GM10248 (cell line): ENCODE measurements at places on chromosomes 7 and 10.

DNA sequence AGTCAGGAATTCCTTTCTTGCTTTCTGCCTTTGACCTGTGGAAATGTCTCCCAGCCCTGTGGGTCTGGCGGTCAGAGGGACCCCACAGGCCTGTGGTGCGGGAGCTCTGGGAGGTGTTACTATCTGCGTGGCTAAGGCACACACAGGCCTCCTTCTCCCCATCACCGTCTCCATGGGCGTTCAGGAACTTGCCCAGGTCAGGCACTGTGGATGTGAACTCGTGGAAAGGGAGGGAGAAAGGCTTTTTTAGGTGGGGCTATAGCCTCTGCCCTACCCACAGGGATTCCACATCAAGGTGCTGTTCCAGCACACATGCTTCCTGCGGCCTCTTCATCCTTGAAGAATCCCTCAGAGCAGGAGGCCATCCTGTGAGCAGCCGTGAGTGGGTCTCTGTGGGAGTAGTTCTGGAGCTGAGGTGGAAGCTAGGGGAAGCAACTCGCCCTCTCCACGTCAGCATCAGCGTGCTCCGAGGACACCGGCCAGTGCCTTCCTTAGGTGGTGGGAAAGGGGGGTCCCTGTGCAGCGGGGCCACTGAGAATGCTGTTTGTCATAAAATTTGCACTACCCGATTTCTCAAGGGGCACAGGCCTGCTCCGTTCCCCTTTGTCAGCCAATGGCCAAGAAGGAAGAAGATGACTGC, 7.5 kb upstream of the ATP6V0E2 start:
- DNase-seq, result no peak

DNA sequence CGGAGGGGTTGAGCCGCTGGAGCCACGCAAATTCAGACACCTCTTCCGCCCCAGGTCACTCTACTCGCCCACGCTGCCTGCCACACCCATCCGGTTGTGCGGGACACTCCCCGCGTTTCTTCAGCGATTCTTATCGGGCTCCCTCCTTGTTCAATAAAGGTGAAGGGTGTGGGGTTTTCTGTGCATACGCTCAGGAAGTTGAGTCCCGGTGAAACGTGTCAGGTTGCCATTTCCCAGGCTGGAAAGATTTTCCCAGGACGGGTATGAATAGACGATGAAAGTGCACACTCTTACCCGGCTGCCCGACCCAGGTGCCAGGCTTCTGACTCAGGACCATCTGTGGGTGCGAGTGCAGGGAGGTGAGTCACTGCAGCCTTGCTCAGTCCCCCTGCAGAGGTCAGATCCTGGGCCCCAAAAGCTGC, 22.0 kb downstream of the KLF6 start:
- DNase-seq, result no peak

DNA sequence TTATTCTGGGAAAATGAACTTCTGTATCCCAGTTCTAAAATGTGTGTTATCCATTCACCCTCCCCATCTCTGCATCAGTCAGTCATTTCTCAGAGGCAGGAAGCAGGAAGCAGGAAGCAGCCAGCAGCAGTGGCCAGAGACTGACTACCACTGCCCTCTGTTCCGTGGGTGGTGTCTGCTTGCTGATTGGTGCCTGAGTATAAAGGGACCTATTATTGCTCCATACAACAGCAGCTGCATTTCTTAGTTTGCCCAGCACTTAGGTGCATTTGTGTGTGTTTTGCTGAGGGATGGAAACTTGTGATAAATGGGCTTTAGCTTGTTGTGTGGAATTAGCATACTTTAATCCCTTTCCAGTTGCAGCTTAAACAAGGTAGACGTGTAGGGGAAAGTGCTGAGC, 582.2 kb downstream of the SORCS1 start:
- DNase-seq, result no peak

DNA sequence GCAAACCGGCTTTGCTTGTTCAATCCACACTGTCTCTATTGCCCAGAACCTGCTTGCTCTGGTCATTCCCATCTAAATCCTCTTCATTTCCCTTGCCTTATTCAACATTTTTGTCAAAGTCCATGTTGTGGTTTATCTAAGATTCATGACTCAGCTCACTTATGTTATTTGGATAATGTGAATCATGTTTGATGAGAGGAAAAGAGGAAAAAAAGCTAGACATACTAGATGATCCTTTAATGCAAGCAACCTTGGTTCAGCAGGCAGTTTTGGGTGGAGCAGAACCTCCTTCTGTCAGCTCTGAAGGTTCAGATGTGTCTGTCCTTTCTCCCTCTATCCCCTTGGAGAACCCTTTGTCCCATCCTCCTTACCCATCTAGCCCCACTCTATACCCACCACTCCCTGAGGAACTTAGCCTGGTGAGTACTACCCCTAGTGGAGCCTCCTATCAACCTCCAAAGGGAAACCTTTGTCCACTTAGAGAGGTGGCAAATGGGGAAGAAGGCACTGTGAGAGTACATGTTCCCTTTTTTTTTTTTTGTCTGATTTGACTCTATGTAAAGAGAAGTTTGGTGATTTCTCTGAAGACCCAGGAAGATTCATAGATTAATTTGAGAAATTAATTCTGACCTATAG, 2.1 kb upstream of the SAMD9L start:
- DNase-seq, result no peak

- peak; percentile 47 for DNase-seq
These were observed 1.7 kb upstream of the SPACDR start for GRCh38 chr7:100465702-100466311.

DNA sequence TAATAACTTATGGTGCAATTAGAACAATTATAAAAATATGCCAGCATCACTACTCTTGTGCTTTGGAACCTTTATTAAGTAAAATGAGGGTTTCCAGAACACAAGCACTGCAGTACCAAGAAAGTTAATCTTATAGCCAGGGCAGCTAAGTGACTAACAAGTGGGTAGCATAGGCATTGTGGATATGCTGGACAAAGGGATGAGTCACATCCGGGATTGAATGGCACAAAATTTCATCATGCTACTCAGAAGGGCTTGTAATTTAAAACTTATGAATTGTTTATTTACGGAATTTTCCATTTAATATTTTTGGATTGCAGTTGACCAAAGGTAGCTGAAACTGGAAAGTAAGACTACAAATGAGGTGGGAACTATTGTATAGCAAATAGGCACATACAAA, 250.6 kb downstream of the C7orf25 start:
- no peak for DNase-seq

GRCh38 chr10:127300868-127301321, 104.5 kb upstream of the INSYN2A start:
- DNase-seq, result no peak

GRCh38 chr7:66528652-66529051, 100.0 kb upstream of the KCTD7 start:
- DNase-seq, result no peak

GRCh38 chr7:144027974-144028373, 20.8 kb upstream of the OR2A5 start:
- DNase-seq, result no peak

DNA sequence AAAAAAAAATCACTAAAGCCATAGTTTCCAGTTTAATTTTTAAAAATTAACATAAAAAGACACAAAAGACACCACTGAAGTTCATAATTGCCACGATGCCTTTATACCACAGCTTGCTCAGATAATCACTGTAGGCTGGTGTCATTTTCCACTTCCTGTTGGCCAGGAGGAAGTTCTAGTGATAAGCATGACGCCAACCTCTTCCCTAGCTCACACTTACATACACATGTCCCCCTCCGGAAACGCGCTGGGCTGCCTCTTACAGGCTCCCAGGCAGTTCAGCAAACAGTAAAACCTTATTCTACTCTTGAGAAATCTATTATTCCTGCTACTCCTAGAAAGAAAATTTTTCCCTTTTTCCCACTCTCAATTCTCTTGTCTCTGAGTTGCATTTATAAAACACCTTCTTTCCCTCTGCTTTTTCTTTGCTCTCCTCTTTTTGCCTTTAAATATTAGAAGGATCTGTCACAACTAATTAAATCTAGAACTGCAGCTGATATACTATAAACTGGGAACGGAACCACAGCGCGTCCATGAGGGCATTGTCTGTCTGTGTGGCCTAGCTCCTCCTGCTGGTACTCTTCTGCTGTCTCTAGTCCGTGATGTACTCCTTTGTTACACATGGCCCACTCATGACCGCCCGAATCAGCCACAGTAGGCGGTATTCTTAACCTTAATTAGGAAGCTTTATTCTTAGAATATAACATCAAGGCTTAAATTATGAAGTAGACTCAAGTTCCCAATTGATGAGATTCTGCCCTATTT, 664.9 kb downstream of the CNTNAP2 start:
- no peak for DNase-seq

- DNase-seq, result peak; percentile 62
These were observed at the start of gene AEBP1 for GRCh38 chr7:44103923-44104859. Gene AEBP1 (plus strand): TSS chr7:44104345. CDS start chr7:44104666, 321 bp downstream.

DNA sequence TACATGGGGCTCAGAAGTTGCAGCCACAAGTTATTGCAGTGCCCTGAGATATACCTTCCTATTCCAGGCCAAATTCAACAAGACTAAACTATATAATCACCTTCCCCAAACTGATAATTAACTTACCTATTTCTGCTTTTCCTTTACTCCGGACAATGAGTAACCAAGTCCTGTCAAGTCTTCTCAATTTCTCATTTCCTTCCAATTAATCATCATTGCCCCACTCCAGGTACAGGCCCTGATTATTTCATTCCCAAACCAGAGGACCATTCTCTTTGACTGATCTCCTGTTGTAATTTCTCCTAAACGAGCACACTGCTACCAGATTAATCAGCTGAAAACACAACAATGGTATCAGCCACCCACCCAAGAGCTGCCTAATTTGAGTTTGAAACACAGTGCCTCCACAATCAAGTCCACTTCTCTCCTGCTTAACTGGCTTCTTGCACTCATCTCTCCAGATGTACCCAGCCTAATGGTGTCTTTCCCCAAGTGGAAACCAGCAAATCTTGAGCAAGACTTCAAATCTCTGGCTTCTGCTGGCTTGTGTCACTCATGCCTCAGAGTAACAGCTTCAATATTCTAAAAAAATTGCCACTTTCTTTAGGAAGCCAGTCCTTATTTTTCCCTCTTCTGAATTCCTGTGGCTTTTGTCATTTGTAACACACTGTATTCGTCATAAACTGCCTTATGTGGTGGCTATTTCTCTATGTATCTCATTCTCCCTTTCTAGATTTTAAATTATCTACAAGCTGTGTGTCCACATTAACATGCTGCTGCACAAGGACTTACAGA, 89.1 kb downstream of the CDK6 start:
- no peak for DNase-seq

DNA sequence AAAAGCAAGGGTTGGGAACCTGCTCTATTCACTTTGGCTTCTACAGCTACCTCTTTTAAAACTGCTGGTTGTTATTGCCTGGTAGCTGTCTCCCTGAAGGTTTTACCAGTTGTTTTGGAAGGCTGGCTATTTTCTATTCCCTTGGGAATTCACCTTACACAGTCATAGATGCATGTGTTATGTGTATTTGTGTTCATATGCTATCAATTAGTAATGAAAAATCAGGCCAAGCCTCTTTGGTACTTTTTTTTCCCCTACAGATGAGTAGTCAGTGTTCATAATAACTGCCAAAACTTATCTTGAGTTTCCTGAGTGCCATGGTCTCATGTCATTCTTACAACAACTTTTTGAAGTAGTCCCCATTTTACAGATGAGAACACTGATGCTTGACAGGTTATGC, 738.0 kb upstream of the GALNT17 start:
- DNase-seq, result no peak

GRCh38 chr7:43111630-43112458, 603 bp upstream of the HECW1 start:
- no peak for DNase-seq

- no peak for DNase-seq
These were observed 733.8 kb downstream of the PARD3 start for GRCh38 chr10:34081347-34081743.

DNA sequence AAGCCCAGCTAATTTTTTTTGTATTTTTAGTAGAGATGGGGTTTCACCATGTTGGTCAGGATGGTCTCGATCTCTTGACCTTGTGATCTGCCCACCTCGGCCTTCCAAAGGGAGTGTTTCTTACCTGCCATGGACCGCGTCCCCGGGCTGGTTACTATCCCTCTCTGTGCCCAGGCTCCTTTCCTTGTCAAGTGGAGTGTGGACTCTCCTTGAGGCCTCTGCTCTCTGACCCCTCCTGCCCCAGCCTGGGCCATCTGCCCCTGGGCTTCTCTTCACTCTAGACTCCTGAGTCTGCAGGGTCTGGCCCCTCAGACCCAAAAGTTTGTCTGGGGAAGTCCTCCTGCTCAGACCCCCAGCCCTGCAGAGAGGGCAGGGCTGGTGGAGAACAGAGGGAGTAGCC, 20.7 kb downstream of the NEURL1 start:
- peak; percentile 13 for DNase-seq

- DNase-seq, result peak; percentile 72
These were observed 6.1 kb upstream of the VCL start for GRCh38 chr10:73991884-73992245.

- DNase-seq, result no peak
These were observed 63.3 kb downstream of the NOC3L start for GRCh38 chr10:94299417-94299816.

DNA sequence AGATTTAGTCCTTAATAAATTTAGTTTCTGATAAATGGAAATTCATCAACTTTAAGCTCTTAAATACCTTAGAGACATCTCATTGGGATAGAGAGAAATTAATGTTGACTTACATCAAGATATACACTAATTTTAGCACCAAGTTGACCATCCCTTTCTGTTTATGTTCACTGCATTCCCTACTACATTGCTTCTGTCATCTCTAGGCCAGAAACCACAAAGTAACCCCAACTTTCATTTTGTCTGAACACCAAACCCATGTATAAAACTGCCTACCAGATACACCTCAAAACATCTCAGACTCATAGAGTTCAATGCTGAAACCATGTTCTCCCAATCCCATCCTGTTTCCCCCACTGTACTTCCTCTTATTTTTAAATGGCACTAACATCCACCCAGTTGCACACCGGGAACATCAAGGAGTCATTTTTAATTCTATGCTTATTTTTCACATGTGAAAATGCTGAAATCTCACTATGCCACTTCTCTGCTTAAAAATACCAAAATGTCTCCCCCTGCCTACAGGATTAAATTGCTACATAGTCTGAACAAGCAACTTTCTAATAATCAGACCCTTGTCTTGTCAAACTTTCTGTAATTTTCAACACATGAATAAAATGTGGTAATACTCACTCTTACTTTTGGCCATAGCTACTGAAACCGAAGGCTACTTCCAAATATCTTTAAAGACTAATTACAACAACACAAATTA, 201.6 kb downstream of the SEMA3D start:
- no peak for DNase-seq

- no peak for DNase-seq
These were observed 54.9 kb downstream of the SEMA3E start for GRCh38 chr7:83593921-83594475.

DNA sequence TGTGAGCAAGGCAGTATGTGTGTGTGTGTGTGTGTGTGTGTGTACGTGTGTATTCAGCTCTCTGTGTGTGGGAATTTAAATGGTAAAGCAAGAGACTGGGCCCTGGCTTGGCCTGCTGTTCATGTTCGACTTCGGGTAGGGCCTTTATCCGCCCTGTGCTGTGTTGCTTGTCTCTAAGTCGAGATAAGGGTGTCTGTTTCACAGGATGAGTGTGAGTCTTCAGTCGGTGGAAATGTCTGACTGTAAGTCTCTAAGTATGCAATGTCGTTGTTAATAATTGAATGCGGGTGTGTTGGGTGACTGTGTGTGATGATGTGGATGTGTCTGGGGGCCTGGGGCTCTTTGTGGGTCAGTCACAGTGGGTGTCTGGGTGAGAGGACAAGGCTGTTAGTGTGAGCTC, 34.8 kb downstream of the HIF1AN start:
- DNase-seq, result no peak

- no peak for DNase-seq
These were observed 129.6 kb downstream of the PRPF18 start for GRCh38 chr10:13716081-13717071.

- no peak for DNase-seq
These were observed 24.3 kb downstream of the SLC25A28 start for GRCh38 chr10:99595770-99596465.
